GM12878 (cell line): ENCODE measurements at places on chromosomes 7 and 10.

- DNase-seq, result no peak
Observed at GRCh38 chr10:96858038-96858705, 26.1 kb downstream of the LCOR start.

DNA sequence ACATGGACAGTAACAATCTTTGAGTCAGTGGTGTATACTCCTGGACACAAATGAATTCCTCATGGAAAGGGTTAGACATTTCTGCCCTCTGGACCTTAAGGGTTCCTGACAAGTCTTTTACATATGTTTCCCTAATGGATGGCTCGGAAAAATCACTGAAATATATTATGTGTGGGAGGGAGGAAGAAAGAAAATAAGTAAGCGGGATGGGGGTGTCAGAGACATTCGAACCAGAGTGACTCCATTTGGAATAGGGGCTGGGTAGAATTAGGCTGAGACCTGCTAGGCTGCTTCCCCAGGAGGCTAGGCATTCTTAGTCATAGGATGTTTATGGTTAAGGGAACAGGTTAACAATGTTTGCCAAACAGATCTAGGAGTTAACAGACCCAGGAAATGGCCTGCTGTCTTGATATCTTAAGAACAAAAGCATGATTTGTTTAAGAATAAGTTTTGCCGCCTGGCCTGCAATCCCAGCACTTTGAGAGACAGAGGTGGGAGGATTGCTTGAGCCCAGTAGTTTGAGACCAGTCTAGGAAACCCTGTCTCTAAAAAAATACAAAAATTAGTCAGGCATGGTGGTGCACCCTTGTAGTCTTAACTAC, 1241.7 kb downstream of the TYW1 start:
- DNase-seq, result no peak

GRCh38 chr10:132146941-132147915, 39.5 kb upstream of the DPYSL4 start:
- no peak for DNase-seq

DNA sequence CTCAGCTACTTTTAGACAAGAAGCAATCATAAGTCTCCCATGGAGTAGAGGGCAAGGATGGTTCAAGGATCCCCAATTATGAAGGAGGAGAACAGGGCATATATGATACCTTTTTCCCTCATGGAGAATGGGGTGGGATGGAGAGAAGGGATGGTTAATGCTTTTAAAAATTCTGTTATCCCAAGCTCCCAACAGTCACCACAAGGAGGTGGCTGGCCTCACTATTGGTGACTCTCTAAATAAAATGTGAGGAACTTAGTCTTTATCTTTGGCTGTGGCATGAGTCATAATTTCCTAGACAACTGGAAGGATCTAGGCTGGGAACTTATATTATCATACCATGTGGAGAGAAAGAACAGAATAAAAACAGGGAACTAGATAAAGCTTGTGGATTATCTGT, 297.0 kb downstream of the PHTF2 start:
- no peak for DNase-seq
